ENCODE measurements at places on chromosomes 4 and X. TPM values are rescaled to one million over a fixed set of nuclear protein-coding genes. Genes with fewer than 3 reads are reported as not detected.

Gene GRPR
- total RNA-seq: 18.0 TPM

DNA sequence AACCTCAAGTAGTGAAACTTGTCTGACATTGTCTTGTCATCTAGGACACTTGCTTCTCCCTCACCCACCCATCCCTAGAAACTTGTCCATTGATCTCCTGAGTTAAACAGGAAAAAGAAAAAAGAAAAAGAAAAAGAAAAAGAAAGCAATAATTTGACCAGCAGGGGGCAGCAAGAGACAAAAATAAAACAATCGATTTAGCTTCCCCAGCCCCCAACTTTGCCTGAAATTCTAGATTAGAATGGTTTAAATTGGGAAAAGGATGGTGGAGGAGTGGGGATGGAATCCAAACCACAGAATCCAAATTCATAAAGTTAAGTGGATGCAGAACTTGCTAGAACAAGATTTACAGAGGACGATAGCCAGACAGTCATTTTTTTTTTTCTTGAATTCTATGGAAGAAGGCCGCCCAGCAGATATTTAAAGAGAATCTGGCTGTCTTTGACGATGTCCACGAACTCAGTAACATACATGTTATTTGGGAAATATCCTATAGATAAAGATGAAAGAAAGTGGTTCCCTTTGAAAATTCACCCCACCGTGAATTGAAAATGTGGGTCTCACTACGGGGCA lies 282.9 kb downstream of the USP46 start:
- H3K36me3 ChIP-seq: no peaks in the 10 kb centered on the region
- H3K27me3 ChIP-seq: no peaks in the 10 kb centered on the region
- peaks cover 16% of the 10 kb centered on the region for H3K4me1 ChIP-seq

DNA sequence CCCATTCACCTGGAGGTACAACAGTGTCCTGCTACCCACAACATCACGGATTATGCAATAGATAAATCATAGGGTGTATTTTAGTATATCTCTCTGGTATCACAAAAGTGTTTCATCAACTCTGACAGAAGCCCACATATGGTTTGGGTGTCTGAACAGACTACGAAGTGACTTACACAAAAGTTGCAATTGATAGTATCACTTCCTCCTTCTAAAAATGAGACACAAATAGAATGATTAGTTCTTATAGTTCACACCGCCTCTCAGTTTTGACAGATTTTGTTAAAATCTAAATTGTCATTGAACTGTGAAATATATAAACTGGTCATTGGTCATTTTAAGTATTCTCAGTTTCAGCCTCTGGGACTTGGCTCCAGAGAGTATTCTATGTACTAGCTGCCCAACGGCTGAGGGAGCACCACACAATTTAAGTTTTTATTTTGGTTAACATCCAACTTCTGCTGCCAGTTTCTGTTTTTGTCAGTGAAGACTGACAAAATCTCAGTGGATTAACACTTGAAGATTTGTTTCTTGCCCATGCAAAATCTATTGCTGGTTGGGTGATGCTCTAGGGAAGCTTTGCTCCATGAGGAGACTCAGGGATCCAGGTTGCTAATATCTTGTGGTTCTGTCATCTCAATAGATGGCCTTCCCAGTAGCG lies 113.8 kb upstream of the PUDP start:
- no peaks in the 10 kb centered on the region for H3K36me3 ChIP-seq
- no peak overlapping the region for H3K4me3 ChIP-seq
- no peaks in the 10 kb centered on the region for H3K4me1 ChIP-seq
- no peak overlapping the region for H3K27ac ChIP-seq
- DNase-seq: no peak
- no peaks in the 10 kb centered on the region for H3K27me3 ChIP-seq

DNA sequence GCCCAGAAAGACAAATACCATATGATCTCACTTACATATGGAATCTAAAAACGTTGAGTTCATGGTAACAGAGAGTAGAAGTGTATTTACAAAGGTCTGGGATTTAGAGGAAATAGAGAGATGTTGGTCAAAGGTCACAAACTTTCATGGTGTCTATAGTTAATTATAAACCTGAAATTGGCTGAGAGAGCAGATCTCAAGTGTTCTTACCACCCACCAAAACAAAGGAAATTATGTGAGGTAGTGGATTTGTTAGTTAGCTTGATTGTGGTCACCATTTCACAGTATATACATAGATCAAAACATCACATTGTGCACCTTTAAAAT lies 186.8 kb downstream of the NWD2 start:
- no peak overlapping the region for H3K27ac ChIP-seq
- DNase-seq: no peak
- H3K36me3 ChIP-seq: no peaks in the 10 kb centered on the region
- H3K4me1 ChIP-seq: peaks cover 9% of the 10 kb centered on the region
- no peaks in the 10 kb centered on the region for H3K27me3 ChIP-seq

GRCh38 chr4:55395529-55396307 lies at the start of gene TMEM165:
Gene TMEM165 (plus strand): TSS chr4:55395957. CDS start chr4:55396190, 233 bp downstream.
- H3K36me3 ChIP-seq: peaks cover 22% of the 10 kb centered on the region
- DNase-seq: peak; percentile 95
- peaks cover 35% of the 10 kb centered on the region for H3K4me1 ChIP-seq
- peak within 1 kb of the TSS; percentile 91 for H3K4me3 ChIP-seq

DNA sequence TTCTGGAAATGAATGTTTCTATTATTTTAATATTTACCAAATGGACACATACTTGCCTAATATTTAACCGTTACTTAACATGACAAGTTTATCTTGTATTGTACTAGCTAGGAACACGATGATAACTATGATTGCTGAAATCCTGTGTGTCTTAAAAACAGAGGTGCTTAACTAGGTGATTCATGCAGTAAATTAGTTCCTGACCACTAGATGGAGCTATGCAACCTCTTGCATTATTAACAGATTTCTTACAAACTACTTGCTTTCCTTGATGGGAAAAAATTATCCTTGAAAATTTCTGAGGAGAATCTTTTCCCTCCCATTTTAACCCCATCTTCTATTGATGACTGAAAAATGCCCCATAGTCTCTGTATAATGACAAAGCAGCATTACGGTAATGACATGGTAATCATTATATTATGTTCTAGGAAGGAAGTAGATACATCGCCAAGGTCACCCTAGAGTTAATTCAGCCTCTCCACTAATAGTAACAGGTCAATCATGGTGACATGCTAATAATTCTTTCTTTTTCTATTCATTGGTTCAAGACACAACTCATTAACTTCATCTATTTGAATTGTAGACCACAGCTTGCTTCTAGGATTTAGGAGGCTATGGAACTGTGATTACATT lies 844.2 kb downstream of the RAPGEF2 start:
- no peak overlapping the region for H3K4me3 ChIP-seq
- peaks cover 34% of the 10 kb centered on the region for H3K4me1 ChIP-seq
- no peak overlapping the region for H3K27ac ChIP-seq
- DNase-seq: no peak

DNA sequence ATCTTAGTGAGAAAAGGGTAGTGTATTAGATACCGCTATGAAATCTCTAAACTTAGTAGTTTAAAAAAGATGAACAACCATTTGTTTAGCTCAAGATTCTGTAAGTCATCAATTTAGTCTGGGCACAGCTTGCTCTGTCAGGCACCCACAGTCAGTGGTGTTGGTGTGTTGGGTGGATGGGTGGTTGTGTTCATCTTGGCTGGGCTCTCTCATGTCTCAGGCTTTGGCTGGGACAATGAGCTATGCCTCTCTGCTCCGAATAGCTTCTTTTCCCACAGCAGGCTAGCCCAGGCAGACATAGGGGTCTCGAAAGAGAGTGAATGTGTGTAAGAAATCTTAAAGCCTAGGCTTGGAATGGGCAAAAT lies 127.0 kb upstream of the GATB start:
- no peak overlapping the region for H3K4me3 ChIP-seq
- no peak overlapping the region for H3K27ac ChIP-seq
- H3K36me3 ChIP-seq: peaks cover 4% of the 10 kb centered on the region
- H3K27me3 ChIP-seq: peaks cover 9% of the 10 kb centered on the region
- no peak for DNase-seq

DNA sequence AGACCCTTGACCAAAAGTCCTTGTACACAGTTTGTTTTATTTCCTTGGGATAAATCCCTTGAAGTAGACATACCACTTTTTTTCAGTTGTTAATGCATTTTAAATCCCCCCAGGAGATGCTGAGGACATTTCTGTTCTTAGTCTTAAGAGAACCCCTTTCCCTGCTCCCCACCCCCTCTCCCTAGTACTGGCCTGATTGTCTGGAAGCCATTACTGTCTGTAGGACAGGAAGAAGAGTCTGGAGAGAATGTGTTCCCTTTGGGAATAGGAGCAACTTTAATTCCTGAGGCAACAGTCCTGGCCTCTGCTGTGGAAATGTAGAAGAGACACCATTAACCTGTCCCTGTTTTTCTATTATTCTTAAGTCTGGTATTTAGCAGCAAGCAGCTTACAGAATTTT lies 52.3 kb upstream of the TMEM131L start:
- H3K27ac ChIP-seq: peak overlapping the region; percentile 63
- DNase-seq: no peak
- no peak overlapping the region for H3K4me3 ChIP-seq
- H3K4me1 ChIP-seq: peaks cover 17% of the 10 kb centered on the region

DNA sequence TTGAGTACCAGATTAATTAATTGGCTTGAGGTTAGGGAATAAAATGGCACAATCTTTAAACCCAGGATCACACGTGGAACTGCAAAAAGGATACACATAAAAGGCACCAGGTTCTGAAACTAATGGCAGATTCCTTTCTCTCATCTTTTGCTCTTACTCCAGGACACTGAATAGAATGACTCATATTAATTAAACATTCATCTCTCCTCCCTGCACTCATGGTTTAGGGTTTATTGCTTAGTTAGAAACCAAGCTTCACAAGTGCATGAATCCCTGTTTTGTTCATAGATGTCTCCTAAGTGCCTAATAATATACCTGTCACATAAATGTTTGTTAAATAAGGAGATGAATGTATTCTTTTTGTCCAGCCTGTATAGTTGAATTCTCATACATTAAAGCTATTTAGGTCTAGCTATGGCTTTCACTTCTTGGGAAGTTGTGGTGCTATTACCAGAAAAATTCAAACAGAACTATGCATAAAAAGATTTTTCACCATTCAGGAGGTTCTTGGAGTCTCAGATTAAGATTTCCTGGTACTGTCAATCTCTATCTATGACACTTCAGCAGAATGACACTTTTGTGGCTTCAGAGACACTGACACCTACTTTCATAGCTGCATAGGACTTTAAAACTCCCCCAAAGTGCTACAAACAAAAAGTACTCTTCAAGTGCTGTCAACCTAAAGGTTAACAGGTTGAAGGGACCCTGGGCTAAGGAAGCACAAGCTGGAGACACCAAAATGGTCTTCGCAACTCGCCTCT lies 7.4 kb downstream of the CORIN start:
- no peak overlapping the region for H3K4me3 ChIP-seq
- no peaks in the 10 kb centered on the region for H3K27me3 ChIP-seq
- DNase-seq: no peak

DNA sequence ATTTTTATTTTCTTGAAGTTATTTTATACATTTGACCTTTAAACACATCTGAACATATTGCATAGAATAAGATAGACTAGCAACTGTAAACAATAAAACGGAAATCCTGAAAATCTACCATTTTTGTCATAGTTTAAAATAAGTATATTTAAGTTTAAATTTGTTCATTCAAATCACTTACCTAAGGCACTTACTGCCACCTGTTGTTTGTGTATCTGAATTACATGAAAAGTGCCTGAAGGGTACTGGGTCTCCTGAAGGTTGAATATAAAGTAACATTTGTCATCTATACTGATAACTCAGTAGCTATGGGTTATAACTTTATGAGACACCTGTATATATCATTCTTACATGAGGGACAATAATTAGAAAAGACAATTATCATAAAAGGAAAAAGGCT lies 38.6 kb downstream of the TRPC5 start:
- H3K27me3 ChIP-seq: no peaks in the 10 kb centered on the region
- H3K36me3 ChIP-seq: no peaks in the 10 kb centered on the region
- no peak overlapping the region for H3K27ac ChIP-seq
- no peak for DNase-seq

DNA sequence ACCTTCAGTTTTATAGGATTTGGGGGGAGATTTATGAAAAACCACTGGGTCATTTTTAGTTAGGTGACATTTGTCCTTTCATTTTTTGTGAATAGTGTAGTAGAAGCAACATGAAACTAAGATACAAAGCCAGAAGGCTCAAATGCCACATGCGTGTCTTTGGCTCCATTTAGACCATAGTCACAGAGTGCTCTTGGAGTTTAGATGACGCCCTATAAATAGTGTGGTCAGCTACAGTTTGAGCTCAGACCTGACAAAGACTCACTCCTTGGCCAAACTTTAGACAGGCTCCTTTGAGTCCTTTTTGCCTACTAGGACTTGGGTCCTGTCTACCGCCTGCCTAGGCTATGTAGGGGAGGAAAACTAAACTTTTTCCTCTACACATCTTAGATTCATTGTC lies 16.8 kb upstream of the PAGE1 start:
- no peak overlapping the region for H3K27ac ChIP-seq
- H3K4me1 ChIP-seq: peaks cover 12% of the 10 kb centered on the region
- no peak for DNase-seq
- H3K4me3 ChIP-seq: no peak overlapping the region
- H3K36me3 ChIP-seq: no peaks in the 10 kb centered on the region
- H3K27me3 ChIP-seq: no peaks in the 10 kb centered on the region

- no peaks in the 10 kb centered on the region for H3K36me3 ChIP-seq
- no peaks in the 10 kb centered on the region for H3K27me3 ChIP-seq
- H3K27ac ChIP-seq: no peak overlapping the region
- H3K4me3 ChIP-seq: no peak overlapping the region
These were observed 87.0 kb downstream of the SYNPO2 start for GRCh38 chr4:118975449-118976192.

- H3K27me3 ChIP-seq: no peaks in the 10 kb centered on the region
- H3K4me1 ChIP-seq: peaks cover 18% of the 10 kb centered on the region
- no peak overlapping the region for H3K27ac ChIP-seq
- H3K36me3 ChIP-seq: no peaks in the 10 kb centered on the region
- DNase-seq: no peak
These were observed 115.8 kb downstream of the HS6ST2 start for GRCh38 chrX:132842460-132843238.

DNA sequence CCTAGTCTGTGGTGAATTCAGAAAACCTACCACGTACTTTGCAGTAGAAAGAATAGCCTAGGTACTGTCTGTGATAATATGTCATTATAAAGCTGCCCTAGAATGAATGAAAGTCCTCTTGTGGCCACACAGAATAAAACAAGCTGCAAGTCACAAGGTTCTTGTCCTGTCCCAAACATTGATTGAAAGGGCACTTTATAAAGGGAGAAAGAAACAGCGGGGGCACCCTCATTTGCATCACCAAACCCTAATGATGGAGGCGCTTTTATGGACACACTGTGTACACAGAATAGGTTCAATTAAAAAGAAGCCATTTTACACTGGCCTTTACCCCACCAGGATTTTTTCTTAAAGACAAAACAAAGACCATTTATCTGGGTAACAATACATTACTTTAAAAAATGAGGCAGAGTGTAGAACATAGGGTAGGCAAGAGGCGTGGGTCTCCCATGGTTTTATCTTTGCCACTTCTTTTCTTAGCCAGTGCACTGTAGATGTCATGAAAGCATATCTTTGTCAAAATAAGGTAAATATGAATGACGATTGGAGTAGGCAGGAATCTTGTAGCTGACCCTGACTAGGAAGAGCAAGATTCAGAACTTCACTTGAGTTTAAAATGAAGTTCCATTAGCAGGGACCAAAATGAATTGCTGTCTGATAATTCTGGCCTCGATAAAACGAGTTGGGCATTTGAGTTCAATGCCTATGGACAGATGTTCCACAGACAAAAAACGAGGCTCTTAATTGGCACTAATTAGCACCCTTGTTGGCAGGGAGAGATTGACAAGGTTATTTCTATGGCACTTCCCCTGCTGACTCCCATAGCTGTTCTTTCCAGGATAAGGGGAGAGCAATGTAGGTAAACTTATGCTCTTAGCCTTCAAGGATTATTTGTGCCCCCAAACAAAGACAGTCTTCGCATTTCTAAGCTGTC lies 365.1 kb downstream of the AFF2 start:
- H3K27ac ChIP-seq: no peak overlapping the region
- no peak for DNase-seq
- H3K4me3 ChIP-seq: no peak overlapping the region
